ENCODE measurements at places on chromosomes 7 and 10. TPM values are rescaled to one million over a fixed set of nuclear protein-coding genes. Genes with fewer than 3 reads are reported as not detected.

GRCh38 chr10:114403541-114404161 lies 651 bp downstream of the AFAP1L2 start:
- DNase-seq, result no peak

DNA sequence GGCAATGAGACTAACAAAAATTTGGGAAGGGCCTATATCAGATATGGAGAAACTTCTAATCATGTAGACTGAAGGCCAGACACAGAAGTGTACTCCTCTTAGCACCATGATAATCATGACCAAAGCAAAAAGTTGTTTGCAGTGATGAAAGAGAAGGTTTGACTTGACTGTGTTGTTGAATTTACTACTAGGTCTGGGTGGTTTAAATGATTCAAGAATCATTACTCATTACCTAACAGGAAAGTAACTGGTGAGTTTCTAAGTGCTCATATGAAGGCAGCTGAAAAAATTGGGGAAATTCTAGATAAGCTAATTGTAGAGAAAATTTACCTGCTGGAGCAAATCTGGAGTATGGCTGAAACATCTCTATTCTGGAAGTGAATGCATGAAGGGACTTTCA lies 451.5 kb upstream of the SORCS1 start:
- DNase-seq, result no peak

GRCh38 chr10:131058799-131059198 lies 252.7 kb downstream of the TCERG1L start:
- DNase-seq, result no peak

Gene GRM8
- total RNA-seq, result 1.8 TPM

DNA sequence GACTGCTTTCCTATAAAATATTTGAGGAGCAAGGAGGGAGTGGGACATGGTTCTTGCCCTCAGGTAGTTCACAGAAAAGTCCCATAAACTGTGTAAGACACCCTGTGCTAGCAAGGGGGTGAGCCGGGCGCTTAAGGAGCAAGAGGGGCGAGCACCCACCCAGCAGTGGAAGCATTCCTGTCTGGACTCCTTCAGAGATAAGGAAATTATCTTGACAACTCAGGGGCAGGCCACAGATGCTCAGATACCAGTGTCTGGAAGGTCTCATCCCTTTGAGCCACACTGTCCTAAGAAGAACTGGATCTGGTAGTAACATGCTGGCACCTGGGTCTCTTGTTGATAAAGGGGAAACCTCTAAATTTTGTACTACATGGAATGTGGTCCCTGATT lies 54.1 kb downstream of the DAGLB start:
- DNase-seq, result no peak

Gene NUPR2
- not detected for total RNA-seq

GRCh38 chr10:114290038-114290437 lies 51.0 kb downstream of the VWA2 start:
- peak; percentile 36 for DNase-seq

Gene TMEM176A
- 67.9 TPM for total RNA-seq

DNA sequence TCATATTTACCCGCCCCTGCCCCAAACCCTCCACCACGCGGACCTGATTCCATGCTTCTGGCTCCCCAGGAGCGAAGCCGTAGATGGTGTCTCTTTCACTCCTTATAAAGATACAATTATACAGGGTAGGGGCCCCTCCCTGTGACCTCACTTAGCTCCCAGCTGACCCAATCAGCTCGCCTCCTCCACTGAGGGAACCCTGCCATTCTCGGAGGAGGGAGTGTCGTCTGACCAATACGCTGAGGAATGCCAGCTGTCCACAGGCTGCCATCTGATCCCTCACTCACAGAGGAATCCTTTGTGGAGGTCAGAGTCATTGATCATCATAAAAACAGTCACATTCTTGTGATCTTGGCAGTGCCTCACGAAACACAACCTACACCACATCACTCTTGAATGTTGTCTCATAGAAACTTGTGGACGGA lies 67.5 kb upstream of the INSIG1 start:
- DNase-seq, result no peak

DNA sequence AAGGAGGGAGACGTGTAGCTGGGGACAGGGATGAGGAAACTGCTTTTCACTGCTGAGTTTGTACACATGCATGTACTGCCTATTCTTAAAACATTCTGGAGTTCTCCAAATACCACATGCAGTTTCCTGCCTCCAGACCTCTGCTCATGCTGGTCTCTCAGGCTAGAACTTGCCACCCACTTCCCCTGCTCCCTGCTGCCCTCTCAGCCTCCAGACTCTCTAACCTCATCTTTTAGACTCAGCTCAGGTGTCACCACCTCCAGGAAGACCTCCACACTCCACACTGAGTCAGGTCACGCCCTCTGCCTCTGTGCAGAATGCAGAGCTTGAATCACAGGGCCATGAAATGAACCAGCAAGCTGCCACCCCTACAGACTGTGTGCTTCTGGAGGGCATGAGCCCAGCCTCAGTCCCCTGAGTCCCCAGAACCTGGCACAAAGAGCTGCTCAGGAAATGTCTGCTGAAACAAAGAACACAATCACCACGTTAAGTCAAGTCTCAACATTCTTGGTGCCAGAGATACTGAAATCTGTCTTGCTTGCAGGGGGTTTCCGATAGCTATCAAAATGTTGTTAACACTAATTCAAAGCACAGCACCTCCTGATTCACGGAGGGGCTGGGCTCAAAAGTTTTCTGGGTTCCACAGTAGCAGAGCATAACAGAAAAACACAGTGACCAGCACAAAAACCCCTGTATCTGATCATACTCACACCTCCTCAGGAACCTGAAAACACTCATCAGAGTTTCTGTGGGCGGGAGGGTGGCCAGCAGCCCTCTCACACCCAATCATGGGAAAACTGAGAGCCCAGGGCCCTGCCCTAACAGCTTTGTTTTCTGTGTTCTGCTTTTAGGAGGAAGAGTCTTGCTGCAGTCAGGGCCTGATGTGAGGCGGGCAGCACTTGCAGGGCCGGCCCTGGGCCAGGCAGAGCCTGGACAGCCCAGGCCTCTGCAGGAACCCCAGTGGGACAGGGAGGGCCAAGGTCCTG lies 21.1 kb downstream of the FAM53B start:
- DNase-seq, result peak; percentile 74

GRCh38 chr10:86755740-86756510 lies 494 bp upstream of the BMPR1A start:
- DNase-seq, result peak; percentile 99

Gene TMEM229A
- total RNA-seq, result not detected

Gene GPR85
- total RNA-seq, result 1.1 TPM

DNA sequence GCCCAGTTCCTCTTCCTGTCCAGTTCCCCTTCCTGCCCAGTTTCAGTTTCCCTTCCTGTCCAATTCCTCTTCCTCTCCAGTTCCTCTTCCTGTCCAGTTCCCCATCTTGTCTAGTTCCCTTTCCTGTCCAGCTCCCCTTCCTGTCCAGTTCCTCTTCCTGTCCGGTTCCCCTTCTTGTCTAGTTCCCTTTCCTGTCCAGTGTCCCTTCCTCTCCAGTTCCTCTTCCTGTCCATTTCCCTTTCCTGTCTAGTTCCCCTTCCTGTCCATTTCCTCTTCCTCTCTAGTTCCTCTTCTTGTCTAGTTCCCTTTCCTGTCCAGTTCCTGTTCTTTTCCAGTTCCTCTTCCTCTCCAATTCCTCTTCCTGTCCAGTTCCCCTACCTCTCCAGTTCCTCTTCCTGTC lies 68.1 kb upstream of the ADCY1 start:
- DNase-seq, result no peak

GRCh38 chr10:24697080-24697479 lies 26.6 kb downstream of the ARHGAP21 start:
- no peak for DNase-seq

- DNase-seq, result no peak
Observed at GRCh38 chr7:99128076-99128950, 15.6 kb downstream of the SMURF1 start.

Gene SH2D4B
- total RNA-seq, result 0.15 TPM

DNA sequence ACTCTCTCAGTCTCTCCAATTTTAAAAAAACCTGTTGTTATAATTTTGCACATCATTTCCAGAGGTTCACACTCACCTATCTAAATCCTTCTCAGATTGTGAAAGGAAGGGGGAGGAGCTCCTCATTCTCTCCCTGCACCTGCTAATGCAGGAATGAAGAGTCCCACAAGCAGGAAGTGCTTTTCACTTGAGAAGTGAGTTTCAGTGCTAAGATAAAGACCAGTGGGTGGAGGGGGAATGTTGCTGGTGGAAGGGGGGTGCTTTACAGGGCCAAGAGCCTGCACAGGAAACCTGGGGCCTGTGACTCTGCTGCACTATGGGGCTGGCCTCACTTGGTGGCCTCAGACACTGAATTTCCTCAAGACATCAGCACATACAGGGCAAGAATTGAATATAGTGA lies 176.4 kb downstream of the PTPN20 start:
- DNase-seq, result no peak

DNA sequence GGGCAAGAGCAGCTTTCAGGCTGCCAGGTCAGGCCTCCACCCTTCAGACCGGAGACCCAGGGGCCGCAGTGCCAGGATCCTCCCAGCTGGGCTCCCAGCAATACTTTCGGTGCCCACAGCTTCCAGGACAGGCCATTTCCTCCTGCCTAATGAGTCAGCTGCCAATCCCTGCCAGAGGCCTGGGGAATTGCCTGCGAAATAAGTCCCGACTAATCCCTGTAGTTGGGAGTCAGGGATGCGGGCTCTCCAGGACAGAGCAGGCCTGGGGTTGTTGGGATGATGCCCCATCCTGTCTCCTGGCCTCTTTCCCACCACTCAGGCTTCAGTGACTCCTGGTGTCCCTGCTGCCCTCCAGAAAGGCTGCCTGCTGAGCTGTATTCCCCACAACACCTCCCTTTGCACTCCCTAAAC lies 143.5 kb upstream of the UNC5B start:
- no peak for DNase-seq

GRCh38 chr10:30562787-30563186 lies 66.8 kb downstream of the LYZL2 start:
- no peak for DNase-seq

GRCh38 chr10:31031205-31031557 lies 484 bp downstream of the ZNF438 start:
- DNase-seq, result no peak

DNA sequence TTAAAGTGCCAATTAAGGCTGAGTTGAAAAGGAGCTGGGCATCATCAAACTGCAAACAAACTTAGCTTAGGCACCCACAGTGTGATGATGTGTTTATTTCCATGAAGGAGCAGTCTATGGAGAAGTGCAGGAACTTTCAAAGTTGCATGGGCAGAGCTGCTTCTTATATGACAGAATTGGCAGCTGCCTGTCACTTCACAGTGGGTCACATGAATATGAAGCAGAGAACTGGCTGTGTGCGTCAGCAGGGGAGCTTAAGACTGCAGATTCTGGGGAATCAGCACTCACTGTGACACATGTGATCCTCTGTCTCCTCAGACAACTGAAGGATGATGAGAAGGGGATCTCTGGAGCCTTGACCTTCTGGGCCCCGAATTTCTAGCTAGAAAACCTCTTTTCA lies 36.6 kb downstream of the RBM28 start:
- no peak for DNase-seq

Gene ATOH7
- not detected for total RNA-seq

Gene MYH16
- not detected for total RNA-seq

DNA sequence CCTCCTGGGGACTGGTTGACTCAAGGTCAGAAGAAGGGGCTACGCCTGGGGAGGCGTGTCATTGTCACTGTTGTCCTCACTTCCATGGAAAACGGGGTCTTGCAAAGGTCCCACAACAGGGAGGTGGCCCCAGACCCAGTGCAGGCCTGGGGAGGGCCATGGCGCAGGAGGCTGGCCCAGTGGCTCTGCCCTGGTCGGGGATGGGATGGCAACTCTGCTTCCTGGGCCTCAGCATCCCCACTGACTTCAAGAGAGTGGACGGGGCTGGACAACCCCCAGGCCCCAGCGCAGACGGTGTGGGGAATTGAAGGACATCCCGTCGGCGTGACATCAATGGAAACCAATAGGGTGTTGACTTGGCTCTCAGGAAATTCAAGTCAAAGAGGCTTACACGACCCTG lies 35.2 kb downstream of the MICALL2 start:
- no peak for DNase-seq

DNA sequence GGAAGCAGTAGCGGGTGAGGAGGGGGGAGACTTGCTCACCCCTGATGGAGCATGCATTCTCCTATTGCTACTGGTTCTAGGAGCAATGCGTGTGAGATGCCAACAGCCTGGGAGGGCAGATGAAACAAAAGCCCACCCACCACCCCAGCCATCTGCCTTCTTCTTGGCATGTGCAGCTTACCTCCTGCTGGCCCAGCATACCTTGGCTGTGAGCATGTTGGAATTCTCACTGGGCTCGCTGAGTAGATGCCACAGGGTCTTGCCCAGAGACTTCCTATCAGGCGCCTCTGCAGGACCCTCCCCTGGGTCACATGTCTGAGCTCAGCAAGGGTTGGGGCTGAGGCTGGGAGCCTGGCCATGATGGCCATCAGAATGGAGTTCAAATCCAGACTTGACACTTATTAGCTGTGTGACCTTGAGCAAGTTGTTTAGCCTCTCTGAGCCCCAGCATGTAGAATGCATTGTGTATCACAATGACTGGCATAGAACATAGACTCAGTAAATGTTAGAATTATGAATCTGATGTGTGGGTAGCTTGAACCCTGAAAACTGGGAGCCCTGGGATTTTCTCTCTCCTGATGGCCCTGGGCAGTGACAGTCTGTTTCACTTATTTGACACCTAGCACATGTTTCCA lies 38.2 kb downstream of the CDH23 start:
- DNase-seq, result peak; percentile 8

DNA sequence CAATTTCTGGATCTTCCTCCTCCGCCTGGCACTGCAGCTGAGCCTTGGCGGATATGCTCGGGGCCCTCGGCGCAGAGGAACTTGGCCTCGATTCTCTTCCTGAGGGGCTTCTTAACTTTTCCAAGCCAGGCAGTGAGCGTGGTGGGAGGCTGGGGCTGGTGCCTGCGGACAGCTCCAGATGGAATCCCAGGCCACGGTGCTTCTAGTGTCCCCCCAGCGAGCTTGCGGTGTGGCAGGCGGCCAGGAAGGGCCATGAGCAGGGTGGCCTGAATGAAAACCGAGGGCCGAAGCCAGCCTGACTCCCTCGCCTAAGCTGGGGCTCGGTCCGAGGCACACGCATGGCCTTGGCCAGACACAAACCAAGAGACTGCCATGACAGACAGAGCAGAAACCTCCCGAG lies 31.3 kb downstream of the RCC1L start:
- DNase-seq, result no peak

DNA sequence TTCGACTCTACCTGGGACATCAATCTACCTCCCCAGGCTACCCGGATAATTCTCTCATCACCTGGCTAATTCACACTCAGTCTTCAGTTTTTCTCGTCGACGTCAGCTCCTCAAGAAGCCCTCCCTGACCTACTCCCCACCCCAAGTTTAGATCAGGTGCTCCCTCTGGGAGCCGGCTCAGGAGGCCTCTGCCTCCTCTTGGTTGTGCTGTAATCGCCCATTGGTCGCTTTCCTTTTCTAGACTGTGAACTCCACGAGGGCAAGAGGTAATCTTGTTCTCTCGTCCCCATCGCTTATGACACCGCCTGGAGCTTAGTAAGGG lies 461 bp upstream of the WIPF3 start:
- DNase-seq, result no peak

DNA sequence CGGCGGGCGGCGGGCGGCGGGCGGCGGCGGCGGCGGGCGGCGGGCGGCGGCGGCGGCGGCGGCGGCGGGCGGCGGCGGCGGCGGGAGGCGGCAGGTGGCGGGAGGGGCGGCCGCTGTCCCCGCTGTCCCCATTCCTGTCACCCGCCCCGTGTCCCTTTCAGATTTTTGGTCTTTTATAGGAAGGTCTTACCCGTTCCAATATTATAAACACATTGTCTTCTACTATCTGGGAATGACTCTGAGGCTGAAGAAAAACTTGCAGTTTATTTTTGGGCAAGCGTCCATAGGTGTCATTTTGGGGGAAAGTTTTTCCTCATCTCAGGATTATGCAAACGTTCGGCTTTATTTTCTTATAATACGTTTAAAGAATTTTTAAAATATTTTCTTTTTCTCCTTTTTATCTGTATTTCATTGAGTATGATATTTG lies 578 bp downstream of the ZNF713 start:
- no peak for DNase-seq

Gene EPO
- total RNA-seq, result not detected
